ENCODE measurements at places on chromosomes 16 and 17.

GRCh38 chr17:603406-604114 lies 111.1 kb downstream of the VPS53 start:
- no peak for DNase-seq

DNA sequence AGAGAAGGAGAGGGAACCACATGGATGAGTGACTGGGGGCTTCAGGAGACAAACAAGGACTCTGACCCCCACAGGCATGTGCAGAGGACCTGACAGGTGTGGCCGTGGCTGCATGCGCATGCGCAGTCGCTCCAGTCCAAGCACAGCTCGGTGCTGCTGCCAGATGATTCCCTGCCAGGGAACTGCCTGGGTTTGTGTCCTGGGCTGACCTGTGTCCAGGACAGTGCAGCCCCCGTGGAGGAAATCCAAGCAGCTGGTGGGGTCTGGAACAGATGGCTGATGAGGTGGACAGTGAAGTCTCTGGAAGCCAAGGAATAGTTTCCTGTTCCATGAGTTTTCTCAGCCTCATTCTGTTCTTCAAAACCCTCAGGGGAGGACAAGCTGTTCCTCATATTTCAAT lies 27.3 kb downstream of the LASP1 start:
- DNase-seq: no peak

GRCh38 chr16:73317321-73317857 lies 269.5 kb upstream of the ZFHX3 start:
- no peak for DNase-seq

DNA sequence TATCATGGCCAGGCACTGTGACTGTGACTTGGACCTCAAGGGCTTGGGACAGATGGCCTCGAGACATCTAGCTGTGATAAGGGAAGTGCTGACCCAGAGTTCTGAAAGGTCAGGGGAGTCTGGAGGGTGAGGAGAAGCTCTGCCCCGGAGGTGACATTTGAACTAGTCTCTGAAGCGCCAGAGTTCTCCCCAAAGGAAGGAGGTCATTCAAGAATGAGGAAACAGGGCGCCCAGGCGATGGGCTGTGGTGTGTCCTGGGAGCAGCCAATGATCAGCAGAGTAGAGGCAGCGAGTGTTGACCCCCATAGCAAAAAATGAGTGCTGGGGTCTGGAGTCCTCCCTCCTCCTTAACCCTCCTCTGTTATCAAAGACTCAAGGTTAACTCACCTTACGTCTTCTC lies 4.9 kb downstream of the STARD3 start:
- DNase-seq: no peak

DNA sequence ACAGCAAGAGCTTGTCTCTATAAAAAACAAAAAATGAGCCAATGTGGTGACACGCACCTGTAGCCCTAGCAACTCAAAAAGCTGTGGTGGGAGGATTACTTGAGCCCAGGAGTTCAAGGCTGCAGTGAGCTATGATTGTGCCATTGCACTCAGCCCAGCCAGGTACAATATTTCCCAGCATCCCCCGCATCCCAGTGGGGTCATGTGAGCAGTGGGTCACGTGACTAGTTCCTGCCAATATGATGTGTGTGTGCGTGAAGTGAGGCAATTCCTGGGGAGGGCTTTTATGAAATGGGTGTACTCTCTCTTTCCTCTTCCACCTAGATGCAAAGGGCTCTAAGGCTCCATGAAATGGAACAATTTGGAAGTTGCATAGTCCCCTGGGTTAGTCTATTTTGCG lies 81.3 kb downstream of the GSG1L start:
- no peak for DNase-seq

DNA sequence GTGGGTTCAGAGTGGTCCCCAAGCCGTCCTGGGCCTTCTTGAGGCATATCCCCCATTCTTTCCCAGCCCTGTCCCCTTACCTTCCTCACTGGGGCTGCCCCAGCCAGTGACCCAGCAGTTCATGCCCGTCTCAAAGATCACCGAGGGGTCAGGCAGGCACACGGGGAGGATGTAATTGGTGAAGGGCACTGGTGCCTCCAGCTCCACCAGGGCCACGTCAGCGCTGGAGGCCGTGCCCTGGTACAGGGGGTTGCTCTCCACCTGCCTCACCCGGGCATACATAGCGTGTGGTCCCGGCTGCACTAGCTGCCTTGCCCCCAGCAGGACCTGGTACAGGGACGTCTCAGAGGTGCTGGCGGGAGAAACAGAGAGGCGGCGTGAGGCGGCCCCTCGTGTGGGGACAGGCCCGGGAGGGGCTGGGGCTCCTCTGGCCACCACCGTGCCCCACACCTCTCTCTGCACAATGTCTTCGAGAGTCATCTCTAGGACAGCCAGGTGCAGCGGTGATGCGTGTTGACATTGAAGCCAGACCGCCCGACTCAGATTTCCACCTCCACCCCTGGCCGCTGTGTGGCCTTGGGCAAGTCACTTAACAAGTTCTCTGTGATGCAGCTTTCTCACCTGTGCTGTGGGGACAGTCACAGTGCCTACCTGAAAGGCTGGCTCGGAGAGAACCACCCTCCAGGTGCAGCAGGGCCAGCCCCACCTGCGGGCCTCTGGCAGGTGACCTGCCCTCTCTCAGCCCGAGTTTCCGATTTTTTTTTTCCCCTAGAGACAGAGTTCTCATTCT lies 5.8 kb downstream of the PRSS27 start:
- DNase-seq: peak; percentile 75

- peak; percentile 95 for DNase-seq
Measured at GRCh38 chr17:34639706-34640425, 60.5 kb downstream of the TMEM132E start.

DNA sequence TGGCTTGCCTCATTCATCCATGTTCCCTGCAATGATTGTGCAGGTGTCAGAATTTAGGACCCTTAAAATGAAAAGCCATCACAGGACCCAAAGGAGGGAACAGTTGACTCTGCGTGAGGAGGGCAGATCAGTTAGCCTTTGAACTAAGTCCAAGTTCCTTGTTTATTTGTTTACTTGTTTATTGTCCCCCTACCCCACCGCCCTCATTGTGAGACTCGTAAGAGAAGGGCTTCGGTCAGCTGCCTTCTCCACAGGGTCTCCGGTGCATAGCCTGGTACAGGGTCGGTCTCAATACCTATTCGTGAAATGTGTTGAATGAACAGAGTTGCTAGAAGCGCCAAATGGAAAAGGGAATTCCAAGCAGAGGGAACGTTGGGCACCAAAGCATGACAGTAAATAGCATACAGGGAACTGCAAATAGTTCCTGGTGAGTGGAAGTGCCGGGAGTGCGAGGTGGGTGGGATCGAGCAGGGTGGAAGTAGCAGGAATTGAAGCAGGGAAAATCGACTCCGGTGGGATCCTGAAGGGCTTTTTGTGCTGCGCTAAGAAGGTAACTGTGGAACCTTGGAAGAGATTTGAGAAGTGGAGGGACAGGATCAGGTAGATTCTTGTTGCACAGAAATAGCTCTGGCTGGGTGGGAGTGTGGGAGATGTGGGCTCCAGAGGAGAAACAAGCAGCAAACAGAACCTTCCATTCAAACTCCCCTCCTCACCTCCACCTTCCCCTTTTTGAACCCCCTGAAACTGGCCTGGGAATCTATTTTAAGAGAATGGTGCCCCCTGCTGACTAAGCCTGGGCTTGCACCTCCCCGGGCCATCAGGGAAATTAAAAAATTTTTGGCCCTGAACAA lies 12.7 kb downstream of the SLC35B1 start:
- DNase-seq: peak; percentile 64

DNA sequence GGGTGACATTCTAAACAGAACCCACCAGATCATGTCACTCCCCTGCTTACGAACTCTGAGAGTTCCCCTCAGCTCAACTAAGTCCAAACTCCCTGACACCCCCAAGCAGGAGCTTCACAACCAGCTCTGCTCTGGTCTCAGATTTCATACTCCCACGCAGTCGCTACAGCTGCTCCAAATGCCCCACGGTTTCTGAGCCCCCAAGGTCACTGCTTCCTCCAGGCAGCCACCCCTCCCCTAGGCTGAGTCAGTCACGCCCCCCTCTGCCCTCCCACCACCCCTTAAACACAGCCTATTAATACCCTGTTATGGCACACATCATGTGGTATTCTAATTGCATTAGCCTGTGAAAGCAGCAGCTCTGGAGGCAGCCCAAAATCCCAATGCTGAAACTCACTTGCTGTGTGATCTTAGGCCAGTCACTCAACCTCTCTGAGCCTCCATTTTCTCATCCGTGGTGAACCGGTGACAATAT lies 51.5 kb downstream of the GSG1L start:
- no peak for DNase-seq

DNA sequence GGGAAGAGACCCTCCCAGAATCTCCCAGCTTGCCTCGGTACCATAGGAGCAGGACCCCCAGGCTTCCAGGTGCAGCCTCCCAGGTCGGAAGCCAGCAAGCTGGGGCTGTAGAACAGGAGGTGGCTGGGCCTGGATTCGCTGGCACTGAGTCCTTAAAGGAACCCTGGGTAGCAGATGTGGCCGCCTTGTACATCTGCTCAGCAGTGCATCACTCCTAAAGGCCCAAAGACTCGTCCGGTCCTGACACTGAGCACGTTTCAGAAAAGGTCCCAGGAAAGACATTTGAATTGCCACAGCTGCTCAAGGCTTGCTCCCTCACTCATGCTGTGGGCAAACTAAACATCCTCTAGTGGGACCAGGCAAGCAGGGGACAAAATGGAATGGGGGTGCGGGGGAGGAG lies 172.8 kb downstream of the RAB11FIP4 start:
- no peak for DNase-seq

GRCh38 chr17:19756546-19756945 lies 8.4 kb upstream of the ALDH3A1 start:
- DNase-seq: no peak

GRCh38 chr16:67990018-67990386 lies 9.3 kb downstream of the DPEP2 start:
- DNase-seq: no peak

DNA sequence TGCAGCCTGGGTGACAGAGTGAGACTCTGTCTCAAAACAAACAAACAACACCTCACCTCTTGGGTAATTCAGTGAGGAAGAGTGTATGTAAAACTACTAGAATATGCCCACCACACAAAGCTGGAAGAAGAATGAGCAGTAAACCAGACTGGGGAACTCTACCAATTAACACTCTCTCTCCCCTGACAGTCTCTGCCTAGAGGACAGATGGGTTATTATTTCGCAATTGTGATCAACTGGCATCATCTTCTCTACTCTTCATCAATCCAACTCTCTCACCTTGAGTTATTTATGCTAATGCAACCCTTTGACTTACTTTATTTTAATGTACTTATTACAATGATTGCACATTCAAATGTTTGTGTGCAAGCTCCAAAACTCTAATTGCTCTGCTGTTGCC lies 205.6 kb downstream of the XYLT1 start:
- no peak for DNase-seq

- no peak for DNase-seq
Measured at GRCh38 chr16:56810954-56811353, 54.1 kb upstream of the SLC12A3 start.

DNA sequence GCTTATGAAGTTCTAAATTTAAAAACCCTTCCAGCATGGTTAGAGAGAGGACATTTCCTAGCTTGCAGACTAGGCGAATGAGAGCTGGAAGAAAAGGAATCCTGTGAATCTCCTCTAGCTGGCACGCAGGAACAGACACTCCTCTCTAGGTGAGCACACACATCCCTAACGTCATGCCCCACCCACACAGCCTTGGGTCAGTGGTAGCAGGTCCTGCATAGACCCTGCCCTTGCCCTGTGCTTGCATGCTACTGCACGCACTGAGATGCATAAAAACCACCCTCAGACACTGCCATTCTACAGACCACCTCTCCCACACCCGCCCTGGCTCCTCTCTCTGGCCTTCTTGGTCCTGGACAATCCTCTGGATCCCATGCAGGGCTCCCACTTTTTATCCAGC lies 23.5 kb downstream of the CES1 start:
- no peak for DNase-seq

GRCh38 chr16:10561001-10561400 lies 19.4 kb downstream of the EMP2 start:
- peak; percentile 4 for DNase-seq

DNA sequence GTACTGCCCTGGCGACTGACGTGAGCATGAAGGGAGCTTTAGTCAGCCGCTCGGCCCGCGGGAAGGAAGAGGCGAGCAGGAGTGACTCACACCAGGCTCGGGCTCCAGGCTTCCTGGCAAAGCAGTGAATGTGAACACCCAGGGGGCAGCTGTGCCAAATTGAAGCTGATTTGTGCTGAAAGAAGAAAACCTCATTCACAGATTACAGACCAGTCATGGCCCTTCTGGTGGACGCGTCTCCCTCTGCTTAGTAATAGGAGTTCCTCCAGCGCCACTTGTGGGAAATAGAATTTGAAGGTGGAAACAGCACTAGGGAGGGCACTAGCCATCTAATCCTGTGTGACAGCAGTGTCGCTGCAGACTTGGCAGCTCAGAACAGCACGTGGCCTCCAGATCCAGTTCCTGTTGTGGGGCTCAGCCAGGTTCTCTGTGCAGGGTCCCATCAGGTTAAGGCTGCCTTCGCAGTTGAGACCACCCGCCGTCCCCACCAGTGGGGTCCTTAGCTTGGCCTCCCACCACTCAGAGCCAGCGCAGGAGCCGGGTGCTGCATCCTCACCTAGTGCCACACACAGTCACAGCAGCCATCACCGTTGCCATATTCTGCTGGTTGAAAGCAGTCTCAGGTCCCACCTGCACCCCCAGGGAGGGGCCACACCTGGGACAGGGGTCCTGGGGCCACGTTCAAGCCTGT lies 164.5 kb upstream of the CHMP6 start:
- peak; percentile 86 for DNase-seq

DNA sequence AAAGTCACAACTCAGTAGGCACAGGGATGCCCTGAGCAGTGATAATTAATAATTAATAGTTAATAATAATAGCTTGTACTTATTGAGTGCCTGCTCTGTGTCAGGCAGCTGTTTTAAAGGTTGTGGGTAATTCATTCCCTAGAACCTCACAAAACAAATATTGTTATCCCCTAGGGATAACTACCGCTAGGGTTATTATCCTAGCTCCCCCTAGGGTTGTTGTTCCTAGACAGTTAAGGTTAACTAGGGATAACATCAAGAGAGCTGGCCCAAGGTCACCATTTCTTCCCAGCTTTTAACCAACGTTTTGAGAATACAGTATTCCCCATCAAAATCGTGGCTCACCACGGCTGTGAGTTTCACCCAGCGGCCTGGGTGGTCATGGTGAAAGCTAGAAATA lies 180.1 kb downstream of the PRKCB start:
- no peak for DNase-seq

DNA sequence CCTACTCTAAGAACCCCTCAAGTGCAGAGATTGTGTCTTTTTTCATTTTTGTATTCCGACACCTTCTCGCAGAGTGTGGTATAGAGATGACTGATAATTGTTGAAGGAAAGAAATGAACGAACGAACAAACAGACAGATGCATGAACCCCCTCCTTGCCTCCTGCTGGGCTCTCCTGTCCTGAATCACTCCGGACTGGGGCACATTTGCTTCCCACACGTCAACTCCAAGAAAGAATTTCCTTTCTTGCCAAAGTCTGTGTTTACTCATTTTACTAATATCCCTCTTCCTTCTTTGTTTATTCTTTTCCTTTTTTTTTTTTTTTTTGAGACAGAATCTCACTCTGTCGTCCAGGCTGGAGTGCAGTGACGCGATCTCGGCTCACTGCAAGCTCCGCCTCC lies 37.5 kb upstream of the BHLHA9 start:
- DNase-seq: no peak

Data from posterior cingulate gyrus (tissue), 11 donors.